ENCODE measurements at places on chromosomes 4 and X. TPM values are rescaled to one million over a fixed set of nuclear protein-coding genes. Genes with fewer than 3 reads are reported as not detected.

NLRP2B gene
- total RNA-seq: not detected

DNA sequence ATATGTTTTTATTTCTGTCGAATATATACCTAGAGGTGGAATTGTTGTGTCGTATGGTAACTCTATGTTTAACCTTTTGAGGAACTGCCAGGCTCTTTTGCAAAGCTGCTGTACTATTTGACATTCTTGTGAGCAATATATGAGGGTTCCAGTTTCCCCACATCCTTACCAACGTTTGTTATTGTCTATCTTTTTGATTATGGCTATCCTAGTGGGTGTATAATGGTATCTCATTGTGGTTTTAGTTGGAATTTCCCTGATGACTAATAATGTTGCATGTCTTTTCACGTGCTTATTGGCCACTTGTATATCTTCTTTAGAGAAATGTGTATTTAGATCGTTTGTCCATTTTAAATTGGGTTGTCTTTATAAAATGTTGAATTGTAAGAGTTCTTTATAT, 24.5 kb downstream of the REPS2 start:
- no peak overlapping the region for H3K4me3 ChIP-seq
- no peaks in the 10 kb centered on the region for H3K36me3 ChIP-seq
- H3K27ac ChIP-seq: no peak overlapping the region
- H3K4me1 ChIP-seq: no peaks in the 10 kb centered on the region

DNA sequence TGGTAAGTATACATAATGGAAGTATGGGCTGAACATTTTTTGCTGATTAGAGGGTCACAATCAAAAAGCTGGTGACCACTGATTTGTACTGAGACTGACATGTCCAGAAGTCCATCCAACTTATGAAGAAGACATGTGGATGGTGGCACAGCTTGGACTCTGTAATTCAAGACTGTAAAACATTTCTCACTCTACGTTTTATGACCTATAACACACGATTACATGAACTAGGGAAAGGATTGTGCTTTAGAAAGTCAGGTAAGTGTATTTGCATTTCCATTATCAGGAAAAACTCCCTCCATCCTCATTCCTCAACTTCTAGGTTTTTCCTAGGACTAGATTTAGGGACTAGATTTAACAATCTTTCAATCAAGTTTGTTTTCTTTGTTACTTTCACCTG, 30.5 kb upstream of the OCIAD2 start:
- no peak overlapping the region for H3K4me3 ChIP-seq
- H3K4me1 ChIP-seq: no peaks in the 10 kb centered on the region
- no peaks in the 10 kb centered on the region for H3K27me3 ChIP-seq
- no peak overlapping the region for H3K27ac ChIP-seq
- H3K36me3 ChIP-seq: no peaks in the 10 kb centered on the region

DNA sequence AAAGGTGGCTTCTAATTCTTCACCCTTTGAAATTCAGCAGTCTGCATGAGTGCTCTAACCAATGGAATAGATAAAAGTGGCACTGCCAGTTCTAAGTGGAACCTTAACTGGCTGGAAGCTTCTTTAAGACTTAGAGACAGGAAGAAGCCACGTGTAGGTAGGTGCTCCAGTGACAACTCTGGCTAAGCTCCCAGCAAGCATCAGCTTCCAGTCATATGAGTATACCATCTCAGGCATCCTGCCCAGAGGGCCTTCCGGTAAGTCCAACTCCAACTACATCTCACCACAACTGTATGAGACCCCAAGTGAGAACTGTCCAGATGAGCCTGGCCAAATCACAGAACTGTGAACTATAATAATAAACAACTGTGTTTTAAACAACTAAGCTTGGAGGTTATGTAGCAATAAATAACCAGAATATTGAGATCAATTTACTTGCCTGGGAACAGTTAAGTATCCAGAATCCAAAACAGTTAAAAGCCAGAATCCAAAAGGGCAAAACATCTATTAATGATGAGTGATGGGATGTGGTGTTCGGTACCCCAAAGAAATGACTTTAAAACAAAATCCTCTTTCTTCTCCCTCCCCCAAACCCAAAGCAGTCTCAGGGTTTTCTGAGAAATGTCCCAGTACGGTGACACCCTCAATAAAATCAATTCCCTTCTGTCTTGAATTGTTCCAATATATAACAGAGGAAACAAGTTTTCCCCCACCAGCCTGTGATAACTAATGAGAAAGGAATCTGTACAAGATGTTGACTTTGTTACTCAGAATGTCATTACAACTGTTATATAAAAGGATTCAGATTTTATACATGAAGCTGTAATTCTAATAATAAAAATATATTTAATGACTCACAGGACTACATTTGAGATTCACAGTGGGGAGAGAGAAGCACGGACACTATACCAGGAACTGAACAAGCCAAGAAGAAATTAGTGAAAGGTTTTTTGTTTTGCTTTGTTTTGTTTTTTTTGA, 4.2 kb downstream of the TSPAN5 start:
- no peaks in the 10 kb centered on the region for H3K27me3 ChIP-seq
- no peak overlapping the region for H3K4me3 ChIP-seq
- H3K36me3 ChIP-seq: no peaks in the 10 kb centered on the region
- peaks cover 30% of the 10 kb centered on the region for H3K4me1 ChIP-seq

DNA sequence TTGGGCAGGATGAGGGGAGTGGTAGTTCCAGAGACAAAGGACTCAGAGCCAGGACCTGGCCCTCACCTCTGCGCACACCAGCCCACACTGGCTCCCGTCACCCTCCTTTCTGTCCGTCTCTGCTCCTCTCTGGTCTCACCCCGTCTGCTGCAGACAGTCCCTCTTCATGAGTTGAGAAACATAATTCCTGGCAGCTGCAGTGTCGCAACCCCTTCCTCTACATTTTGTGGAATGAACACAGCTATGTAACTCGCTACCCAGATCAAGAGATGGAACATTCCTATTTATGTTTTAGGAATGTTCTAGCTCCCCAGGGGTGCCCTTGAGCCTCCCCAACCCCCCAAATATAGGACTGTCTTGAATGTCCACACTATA, 59.3 kb downstream of the SHROOM2 start:
- H3K4me1 ChIP-seq: no peaks in the 10 kb centered on the region
- H3K27me3 ChIP-seq: no peaks in the 10 kb centered on the region
- no peak for DNase-seq
- H3K36me3 ChIP-seq: no peaks in the 10 kb centered on the region

DNA sequence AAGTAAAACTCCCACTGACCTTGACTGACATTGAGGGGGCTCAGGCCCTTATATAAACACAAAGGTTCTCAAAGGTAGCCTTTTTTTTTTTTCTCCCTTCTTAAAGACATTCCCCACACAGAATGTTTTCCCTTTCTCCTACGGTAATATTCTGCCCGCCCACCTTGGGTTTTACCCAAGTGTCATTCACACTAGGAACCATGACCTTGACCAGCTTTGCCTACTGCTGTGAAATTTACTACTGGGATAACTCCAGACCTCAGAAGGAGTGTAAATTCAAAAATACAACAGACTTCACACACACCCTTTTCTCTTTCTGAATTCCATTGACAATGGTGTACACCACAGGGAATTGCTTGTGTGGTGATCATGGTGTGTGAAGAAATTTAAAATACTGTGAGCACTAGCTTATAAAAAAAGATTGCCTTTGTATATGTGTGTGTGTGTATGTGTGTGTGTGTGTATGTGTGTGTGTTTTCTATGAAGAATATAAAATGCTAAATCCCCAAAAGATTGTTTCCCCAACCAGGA, 589.5 kb upstream of the FTHL17 start:
- no peak for DNase-seq
- H3K4me3 ChIP-seq: no peak overlapping the region
- H3K36me3 ChIP-seq: no peaks in the 10 kb centered on the region
- H3K27ac ChIP-seq: no peak overlapping the region
- H3K27me3 ChIP-seq: no peaks in the 10 kb centered on the region

- H3K27ac ChIP-seq: no peak overlapping the region
- H3K36me3 ChIP-seq: no peaks in the 10 kb centered on the region
- no peak for DNase-seq
- no peaks in the 10 kb centered on the region for H3K27me3 ChIP-seq
- H3K4me3 ChIP-seq: no peak overlapping the region
These were observed 168.6 kb downstream of the NSUN7 start for GRCh38 chr4:40918330-40918729.

DNA sequence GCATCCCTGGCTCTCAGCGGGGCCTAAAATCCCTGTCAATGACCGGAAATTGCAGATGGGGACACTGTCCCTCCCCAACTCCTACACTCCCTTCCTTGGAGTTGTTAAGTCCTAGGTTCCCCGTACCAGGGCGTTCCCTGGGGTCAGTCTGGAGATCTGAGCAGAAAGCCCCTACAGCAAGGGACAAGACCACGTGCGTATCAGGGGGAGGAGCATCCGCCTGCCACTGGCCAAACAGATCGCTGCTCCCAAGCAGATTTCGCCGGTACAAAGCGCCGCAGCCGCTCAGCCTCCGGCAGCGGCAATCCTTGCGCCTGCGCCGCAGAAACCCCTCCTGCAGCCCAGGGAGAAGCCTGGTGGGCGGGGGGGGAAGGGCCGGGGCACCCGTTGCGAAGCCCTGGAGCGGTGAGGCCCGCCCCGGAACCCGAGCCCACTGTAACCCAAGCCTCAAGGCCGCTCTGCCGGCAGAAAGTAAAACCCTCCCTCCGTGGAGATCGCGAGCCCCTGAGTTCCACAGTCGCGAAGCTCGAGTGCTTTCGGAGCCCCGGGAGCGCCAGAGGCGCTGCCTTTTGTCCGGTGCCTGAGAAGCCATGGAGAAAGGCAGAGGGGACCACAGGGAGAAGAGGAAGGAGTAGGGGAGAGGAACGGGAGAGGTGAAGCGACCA, 2.7 kb downstream of the CRMP1 start:
- peaks cover 16% of the 10 kb centered on the region for H3K27me3 ChIP-seq
- no peaks in the 10 kb centered on the region for H3K36me3 ChIP-seq
- H3K27ac ChIP-seq: no peak overlapping the region
- DNase-seq: no peak

DNA sequence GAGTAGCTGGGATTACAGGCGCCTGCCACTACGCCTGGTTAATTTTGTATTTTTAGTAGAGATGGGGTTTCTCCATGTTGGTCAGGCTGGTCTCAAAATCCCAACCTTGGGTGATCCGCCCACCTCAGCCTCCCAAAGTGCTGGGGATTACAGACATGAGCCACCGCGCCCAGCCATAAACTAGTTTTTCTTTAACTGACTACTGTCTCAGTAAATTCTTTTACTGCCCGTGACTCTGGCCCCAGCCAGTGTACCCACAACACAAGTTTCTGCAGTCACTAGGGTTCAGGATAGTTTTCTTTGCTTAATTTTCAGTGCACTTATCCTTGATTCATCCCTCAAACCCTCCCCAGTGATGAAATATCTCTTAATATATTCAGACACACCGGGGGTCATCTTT, 8.3 kb downstream of the SHROOM2 start:
- H3K4me1 ChIP-seq: no peaks in the 10 kb centered on the region
- no peaks in the 10 kb centered on the region for H3K36me3 ChIP-seq
- no peak overlapping the region for H3K27ac ChIP-seq
- no peaks in the 10 kb centered on the region for H3K27me3 ChIP-seq
- H3K4me3 ChIP-seq: no peak overlapping the region

DNA sequence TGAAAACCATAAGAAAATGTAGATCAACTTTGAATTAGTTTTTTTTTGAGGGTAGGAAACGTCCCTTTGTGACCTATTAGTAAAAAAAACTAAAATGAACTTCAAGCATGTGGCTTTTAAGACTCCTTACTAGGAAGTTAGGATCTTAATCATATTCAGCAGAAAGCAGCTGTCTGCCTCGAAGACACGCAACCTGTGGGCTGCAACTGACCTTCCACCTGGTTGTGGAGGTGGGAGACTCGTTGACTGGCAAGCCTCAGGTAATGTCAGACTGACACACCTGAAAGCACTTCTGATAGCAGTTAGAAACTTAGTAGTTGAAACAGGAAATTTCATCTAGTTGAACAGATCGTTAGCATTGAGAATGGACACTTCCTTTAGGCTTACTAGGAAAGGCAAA, 37.4 kb downstream of the CCNG2 start:
- no peak overlapping the region for H3K27ac ChIP-seq
- peaks cover 8% of the 10 kb centered on the region for H3K4me1 ChIP-seq
- H3K27me3 ChIP-seq: no peaks in the 10 kb centered on the region
- no peak for DNase-seq
- H3K36me3 ChIP-seq: no peaks in the 10 kb centered on the region

DNA sequence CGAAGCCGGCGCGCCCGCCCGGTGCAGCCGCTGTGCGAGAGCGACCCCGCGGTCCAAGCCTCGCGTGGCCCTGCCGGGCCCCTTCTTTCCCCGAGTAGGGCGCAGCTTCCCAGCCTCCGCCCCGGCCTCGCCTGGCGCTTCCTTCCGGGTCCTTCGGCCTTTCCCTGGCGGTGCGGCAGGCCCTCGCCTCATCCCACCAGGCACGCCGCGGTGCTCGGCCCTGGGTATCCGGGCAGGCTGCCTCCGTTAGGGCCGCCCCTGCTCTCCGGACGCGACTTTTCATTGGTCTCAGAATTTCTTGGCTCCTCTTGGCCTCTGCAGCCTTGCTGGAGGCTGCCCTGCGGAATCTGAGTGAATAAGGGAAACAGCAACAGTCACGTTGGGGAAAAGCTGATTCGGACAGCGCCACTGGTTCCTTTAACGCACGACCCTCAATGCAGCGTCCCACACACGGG, 429 bp downstream of the UVSSA start:
- H3K27me3 ChIP-seq: no peaks in the 10 kb centered on the region
- H3K4me3 ChIP-seq: peak overlapping the region; percentile 82
- H3K4me1 ChIP-seq: peaks cover 26% of the 10 kb centered on the region
- DNase-seq: no peak

DNA sequence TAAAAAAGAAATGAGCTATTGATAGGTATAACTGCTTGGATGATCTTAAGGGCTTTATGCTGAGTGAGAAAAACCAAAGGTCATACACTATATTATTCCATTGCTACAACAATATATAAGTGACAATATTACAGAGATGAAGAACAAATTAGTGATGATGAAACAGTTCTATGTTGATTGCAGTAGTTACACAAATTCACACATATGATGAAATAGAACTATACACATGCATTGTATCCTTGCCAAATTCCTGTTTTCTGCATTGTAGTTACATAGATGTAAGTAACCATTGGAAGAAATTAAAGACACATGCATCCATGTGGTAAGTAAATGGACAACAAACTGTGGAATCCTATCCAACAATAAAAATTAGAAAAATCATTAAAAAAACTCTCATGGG, 76.5 kb downstream of the CENPC start:
- H3K27me3 ChIP-seq: no peaks in the 10 kb centered on the region
- H3K4me3 ChIP-seq: no peak overlapping the region
- peaks cover 3% of the 10 kb centered on the region for H3K36me3 ChIP-seq
- H3K27ac ChIP-seq: no peak overlapping the region
- no peaks in the 10 kb centered on the region for H3K4me1 ChIP-seq
- DNase-seq: no peak

WWC2 gene
- 0.80 TPM for total RNA-seq

BGN gene
- not detected for total RNA-seq

- DNase-seq: no peak
- peaks cover 5% of the 10 kb centered on the region for H3K4me1 ChIP-seq
- H3K27me3 ChIP-seq: no peaks in the 10 kb centered on the region
- no peak overlapping the region for H3K27ac ChIP-seq
- H3K4me3 ChIP-seq: no peak overlapping the region
- no peaks in the 10 kb centered on the region for H3K36me3 ChIP-seq
These were observed 181.3 kb upstream of the STK26 start for GRCh38 chrX:131841496-131842437.

GRCh38 chrX:2608638-2609430, 82.3 kb upstream of the CD99 start:
- H3K27ac ChIP-seq: peak overlapping the region; percentile 49
- peak overlapping the region; percentile 73 for H3K4me3 ChIP-seq
- peaks cover 4% of the 10 kb centered on the region for H3K36me3 ChIP-seq
- peak; percentile 81 for DNase-seq

GRCh38 chrX:129653971-129654651, 645 bp downstream of the APLN start:
- H3K4me3 ChIP-seq: no peak overlapping the region
- H3K36me3 ChIP-seq: no peaks in the 10 kb centered on the region
- H3K27me3 ChIP-seq: peaks cover 6% of the 10 kb centered on the region

PNPLA4 gene
- total RNA-seq: 10.0 TPM

Measured in CD8-positive, alpha-beta memory T cell (primary cell).